ENCODE measurements at places on chromosomes 4 and X.

DNA sequence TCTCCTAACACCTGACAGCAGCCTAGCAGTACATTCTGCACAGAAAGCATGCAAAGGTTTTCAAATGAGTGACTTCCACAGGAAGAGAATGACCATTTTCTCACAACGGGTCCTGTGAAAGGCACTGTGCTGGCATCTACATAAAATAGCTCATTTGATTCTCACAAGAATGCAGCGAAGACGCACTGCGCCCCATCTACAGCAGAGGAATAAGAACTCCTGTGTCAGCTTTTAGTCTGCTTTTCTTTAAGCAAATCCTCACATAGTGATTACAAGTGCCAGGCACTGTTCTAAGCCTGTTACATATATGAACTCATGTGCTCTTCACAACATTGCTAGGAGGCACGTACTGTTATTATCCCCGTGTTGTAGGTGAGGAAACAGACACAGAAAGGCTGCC is 62.5 kb downstream of the AFAP1 start:
- DNase-seq, result no peak

DNA sequence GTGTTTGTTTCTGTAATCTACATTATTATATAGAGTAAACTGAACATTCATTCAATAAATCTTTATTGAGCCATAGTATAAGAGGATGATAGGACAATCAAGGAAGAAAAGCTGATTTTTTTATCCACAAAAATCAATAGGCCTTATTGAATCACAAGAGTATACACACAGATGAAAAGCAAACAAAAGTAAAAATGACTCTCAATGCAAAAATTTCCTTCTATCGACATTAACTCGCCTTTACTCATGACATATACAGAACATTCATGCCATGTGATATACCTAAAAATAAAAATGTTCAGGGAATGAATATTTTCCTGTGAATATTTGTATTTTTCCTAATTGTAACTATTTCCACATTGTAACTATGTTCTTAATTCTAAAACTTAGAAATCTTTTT is 161.2 kb downstream of the LRBA start:
- DNase-seq, result no peak

GRCh38 chr4:879729-880077 is 52.4 kb downstream of the GAK start:
- DNase-seq, result no peak

DNA sequence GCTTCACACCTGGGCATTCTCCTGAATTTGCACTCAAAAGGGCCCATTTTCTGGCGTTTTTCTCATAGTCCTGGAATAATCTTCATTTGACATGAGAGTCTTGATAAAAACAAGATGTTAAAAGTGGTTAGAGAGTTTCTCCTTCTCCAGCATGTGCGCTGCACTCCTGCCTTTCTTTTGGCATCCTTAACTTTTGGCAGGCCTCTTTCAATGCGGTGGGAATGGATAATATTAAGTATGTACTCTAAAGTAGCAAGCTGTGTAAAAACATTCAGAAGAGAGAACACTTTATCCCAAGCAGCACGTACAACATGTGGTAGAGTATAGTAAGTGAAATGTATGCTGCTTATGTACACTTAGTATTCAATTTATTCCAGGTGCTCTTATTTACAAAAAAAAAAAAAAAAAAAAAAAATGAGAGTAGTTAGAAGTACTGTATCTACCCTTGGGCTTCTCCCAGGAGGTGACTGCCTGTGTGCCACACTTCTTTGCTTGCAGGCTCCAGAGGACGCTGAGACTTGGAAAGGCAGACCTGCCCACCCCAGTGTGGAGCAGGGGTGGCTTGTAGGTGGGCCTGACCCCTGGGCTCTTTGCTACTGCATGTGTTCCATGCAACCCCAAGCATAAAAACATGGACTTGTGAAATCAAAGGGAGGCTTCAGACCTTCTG is 3.9 kb downstream of the FGF2 start:
- DNase-seq, result no peak

DNA sequence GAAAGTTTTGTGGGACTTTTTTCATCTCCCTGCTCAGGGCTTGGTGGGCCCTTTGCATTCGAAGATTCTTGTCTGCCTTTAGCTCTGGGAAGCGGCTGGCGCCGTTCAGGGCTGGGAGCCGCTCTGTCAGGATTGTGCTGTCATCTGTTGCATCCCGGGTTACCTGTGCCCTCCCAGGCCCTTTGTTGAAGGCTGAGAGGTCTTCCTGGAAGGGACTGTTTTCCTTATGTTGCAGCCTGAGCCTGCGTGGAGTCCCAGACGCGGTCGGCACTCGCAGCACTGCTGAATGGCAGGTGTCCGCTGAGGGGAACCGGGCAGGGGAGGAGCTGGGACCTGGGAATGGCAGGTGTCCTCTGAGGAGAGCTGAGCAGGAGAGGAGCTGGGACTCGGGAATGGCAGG is 15.9 kb downstream of the RGS12 start:
- no peak for DNase-seq

DNA sequence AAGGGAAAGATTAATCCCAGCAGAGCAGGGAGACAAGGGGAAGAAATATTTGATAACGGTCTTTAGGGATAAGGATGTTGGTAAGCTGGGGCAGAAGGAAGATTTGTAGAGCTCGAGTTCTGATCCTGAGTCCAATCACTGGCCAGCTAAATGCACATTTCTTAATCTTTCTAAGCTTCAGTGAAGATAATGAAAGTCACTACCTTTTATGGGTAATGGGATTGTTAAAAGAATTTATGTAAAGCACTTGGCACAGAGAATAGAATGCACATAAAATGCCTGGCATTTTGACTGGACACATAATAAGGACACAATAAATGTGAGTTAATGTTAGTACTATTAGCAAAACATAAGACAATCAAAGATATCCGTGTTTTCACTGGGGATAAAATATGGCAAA is 43.3 kb downstream of the NCAPG start:
- DNase-seq, result no peak

DNA sequence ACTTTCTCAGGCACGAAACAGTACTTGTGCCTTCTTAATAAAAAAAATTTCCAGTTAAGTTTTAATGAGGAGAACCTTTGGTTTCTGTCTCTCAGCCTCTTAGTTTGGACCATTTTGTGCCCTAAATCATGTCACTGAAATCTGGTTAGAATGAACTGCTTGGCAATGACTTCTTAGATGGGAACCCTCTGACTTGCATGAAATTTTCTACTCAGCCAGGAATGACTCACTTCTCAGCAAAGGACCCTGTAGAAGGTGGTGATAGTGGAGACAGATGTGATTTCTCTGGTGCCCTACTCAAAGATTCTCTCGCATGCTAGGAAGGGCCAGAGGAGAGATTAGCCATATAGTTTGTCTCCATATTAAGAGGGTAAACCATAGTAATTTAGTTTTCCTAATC is 50.5 kb downstream of the RASL11B start:
- no peak for DNase-seq

- DNase-seq, result no peak
Observed at GRCh38 chrX:70338290-70338689, 48.4 kb downstream of the KIF4A start.

GRCh38 chrX:69387567-69388487 is 116.3 kb upstream of the NALF2 start:
- peak; percentile 26 for DNase-seq

DNA sequence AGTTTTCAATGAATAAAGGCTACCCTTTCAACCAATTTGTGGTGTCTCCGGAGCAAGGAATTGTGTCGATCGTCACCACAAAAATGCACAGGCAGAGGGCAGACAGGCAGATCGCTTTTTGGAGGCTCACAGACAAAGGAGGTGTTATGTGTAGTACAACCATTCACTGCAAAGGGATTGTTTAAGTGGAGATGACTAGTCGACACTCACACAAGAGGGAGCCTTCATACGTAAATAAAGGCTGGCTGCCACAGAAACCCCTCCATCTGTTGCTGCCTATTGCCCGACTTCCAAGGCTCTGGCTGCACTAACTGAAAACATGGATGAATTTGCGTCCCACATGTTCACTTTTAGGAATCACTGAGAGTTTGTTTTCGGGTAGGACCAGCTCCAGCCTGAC is 281.1 kb downstream of the NKX6-1 start:
- no peak for DNase-seq

GRCh38 chr4:56219447-56219846 is 167.8 kb downstream of the AASDH start:
- no peak for DNase-seq

GRCh38 chr4:181822005-181822375 is 421.2 kb upstream of the TENM3 start:
- no peak for DNase-seq

- DNase-seq, result no peak
Observed at GRCh38 chrX:54747733-54748393, 50.2 kb downstream of the ITIH6 start.

DNA sequence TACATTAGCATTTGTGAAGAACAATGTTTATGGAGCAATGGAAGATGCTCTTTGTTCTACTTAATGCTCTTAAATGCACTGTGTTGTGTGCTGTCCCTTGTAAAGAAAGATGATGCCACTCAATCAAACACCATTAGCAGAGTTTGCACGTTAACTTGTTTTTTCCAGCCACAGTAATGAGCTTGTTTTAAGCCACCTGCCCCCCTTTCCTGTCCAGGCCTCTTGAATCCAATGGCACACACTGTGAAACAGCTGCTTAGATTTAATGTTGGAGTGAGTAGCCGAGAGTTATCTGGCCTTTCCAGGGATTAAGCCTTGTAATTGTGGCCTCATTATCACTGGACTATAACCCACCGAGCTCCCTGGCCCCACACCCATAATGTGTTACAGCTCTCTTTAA is 86.0 kb downstream of the PAK3 start:
- DNase-seq, result no peak

GRCh38 chr4:165118256-165118909 is 5.7 kb upstream of the TMEM192 start:
- no peak for DNase-seq

DNA sequence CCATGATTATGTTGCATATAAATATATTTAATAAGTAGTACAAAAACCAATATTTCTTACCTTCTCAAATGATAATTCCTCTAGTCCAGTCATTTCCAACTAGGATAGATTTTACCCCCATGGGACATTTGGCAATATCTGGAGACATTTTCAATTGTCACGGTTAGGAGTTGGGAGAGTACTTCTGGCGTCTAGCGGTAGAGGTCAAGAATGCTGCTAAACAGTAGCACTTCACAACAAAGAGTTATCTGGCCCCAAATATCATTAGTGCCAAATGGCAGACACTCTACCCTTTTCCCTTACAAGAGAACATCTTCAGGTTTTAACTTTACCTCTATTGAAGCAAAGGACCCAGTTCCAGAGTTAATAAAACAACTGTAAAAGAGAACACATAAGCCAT is 168.1 kb downstream of the FAT4 start:
- DNase-seq, result no peak

DNA sequence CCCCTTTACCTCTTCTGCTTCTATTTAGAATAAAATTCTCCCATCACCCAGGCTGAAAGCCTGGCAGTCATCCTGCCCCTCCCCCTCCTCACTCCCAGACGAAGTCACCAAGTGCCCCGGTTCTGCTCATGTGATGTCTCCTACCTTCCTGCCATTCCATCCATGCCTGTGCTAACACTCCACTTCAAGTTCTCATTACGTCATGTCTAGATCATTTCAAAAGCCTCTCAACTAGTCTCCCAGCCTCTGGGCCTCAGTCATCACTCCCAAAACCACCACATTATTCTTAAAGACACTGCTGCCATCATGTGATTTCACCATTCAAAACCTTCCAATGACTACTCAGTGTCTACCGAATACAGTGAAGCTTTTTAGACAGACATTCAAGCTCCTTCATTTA is 17.2 kb upstream of the HOPX start:
- DNase-seq, result no peak

- no peak for DNase-seq
Observed at GRCh38 chrX:118152721-118153120, 36.1 kb upstream of the KLHL13 start.

- DNase-seq, result no peak
Observed at GRCh38 chr4:150237110-150237872, 159.0 kb downstream of the DCLK2 start.

- peak; percentile 89 for DNase-seq
Observed at GRCh38 chrX:131741103-131741581, 197.3 kb downstream of the OR13H1 start.

GRCh38 chr4:24240655-24241054 is 343.7 kb downstream of the DHX15 start:
- no peak for DNase-seq

- no peak for DNase-seq
Observed at GRCh38 chr4:85767649-85768048, 292.7 kb downstream of the ARHGAP24 start.

GRCh38 chr4:777520-778262 is 48.2 kb downstream of the CPLX1 start:
- DNase-seq, result no peak

DNA sequence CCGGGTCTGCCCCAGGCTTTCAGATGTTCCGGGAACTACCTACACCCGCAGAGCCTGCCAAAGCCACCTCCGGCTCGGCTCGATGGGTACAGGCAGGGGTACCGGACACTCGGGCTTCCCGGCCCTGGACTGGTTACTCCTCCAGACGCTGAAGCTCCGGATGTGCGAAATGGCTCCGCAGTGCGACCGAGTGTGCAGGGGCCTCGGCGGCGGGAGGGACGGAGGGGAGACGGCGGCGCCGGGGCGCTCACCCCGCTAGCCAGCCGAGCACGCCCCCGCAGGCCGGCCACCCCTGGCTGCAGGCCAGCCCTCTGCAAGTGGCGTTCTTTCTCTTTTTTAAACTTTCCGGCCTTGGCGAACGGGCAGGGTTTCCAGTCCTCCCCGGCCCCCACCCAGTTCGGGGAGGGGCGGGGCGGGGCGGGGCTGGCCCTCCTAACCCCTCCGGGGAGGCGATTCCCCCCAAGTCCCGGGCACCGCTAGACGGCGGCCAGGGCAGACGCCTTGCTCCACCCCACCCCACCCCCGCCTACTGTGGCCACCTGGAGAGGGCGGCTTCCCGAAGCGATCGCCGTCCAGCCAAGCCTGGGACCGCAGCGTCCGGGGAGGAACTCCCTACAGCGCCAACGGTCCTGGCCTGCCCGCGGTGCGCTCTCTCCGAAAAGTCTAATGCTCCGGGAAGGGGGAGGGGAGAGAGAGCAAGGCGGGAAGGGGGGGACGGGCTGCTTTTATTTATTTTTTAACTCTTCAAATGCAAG is 7.5 kb downstream of the BCOR start:
- no peak for DNase-seq

GRCh38 chr4:41369680-41370079 is 113.0 kb downstream of the UCHL1 start:
- peak; percentile 43 for DNase-seq

All from midbrain (tissue), 1 donor.